NCI-H526 (cell line): ENCODE measurements at places on chromosomes 3 and 15.

GRCh38 chr3:154970797-154971196, 109.3 kb upstream of the MME start:
- no peak for DNase-seq

DNA sequence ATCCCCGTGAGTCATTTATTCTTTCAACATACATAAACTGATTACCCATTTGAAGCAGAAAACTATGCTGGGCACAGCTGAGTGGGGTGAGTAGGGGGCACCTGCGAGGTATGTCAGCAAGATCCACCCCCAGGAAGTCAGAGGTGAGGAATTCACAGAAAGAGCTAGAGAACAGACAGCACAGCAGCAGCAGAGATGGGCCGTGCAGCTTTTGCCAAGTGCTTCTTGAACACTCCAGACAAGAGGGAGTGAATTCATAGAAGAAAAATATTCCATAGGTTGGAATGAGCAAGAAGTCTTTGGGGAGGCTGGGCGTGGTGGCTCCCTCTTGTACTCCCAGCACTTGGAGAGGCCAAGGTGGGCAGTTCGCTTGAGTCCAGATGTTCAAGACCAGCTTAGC, 9.4 kb upstream of the ADCY5 start:
- DNase-seq = no peak

- DNase-seq = no peak
Measured at GRCh38 chr15:48719668-48720067, 74.2 kb upstream of the FBN1 start.

DNA sequence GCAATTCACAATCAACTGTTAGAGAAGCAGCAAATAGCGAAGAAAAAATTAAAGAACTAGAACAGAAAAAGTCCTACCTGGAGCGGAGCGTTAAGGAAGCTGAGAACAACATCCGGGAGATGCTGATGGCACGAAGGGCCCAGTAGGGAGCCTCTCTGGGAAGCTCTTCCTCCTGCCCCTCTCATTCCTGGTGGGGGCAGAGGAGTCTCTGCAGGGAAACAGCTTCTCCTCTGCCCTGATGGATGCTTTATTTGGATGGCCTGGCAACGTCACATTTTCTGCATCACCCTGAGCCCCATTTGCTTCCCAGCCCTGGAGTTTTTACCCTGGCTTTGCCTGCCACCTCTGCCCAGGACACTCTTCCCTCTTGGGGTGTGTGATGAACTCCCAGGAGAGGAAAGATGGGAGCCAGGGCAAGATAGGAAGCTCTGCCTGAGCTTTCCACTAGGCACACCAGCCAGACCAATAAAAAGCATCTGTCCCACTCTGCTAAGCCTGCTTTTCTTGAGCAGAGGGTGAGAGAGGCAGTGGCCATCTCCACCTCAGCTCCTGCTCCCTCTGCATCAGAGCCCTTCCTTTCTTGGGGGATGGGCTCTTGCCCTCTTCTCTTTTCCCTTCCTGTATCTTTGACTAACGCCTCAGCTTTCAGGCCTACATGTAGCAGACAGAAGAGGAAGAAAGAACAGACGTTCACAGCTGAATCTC, 39.4 kb downstream of the PPARG start:
- DNase-seq = no peak

- DNase-seq = no peak
Measured at GRCh38 chr15:83118291-83118827, 10.9 kb downstream of the TM6SF1 start.

DNA sequence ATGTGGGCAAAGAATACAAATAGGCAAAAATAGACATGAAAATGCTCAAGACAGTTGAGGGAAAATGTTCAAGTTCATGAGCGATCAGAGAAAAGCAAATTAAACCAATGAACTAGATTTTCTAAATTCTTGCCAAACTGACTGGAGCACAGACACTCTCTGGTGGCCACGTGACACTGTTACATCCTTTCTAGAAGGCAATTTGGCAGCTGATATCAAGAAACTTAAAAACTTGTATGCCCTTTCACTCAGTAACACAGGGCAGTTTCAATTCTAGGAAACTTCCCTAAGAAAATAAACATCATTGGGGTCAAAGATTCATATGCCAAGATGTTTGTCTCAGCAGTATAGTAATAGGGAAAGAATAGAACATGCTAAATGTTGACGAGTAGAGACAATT, 52.2 kb downstream of the ABHD5 start:
- no peak for DNase-seq

DNA sequence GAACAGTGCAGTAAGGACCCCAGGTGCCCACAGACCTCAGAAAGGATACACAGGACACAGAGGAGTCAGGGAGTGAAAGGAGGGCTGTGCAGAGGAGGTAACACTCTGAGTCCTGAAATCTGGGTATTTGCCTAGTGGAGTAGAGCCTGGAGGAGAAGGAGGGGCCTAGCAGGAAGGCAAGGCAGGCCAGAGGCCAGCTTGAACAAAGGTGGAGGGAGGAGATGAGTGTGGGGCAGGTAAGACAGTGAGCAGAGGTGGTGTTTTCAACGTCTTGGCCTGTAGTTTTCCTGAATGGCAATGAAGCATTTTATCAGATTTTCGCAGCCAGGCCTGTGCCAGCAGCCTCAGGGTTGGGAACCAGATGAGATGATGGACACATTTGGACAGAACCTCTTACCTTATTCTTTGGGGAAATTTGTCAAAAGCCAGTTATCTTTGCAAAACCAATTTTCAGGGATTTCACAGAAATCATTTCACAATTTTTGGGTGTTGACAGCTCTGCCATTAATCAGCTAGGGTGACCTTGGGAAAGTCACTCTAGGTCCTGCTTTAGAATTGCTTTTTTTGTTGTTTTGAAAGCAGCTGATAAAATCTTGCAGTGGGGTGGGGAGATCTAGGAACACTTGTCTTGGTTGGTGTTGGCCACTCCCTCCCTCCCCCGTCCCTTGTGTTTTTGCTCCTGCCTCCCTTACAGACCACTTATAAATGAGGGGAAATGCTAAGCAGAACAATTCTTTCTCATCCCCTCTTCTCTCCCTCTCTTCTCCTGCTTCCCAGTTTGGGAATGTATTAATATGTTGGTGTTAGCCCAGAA, 38.4 kb downstream of the SPSB4 start:
- DNase-seq = no peak

DNA sequence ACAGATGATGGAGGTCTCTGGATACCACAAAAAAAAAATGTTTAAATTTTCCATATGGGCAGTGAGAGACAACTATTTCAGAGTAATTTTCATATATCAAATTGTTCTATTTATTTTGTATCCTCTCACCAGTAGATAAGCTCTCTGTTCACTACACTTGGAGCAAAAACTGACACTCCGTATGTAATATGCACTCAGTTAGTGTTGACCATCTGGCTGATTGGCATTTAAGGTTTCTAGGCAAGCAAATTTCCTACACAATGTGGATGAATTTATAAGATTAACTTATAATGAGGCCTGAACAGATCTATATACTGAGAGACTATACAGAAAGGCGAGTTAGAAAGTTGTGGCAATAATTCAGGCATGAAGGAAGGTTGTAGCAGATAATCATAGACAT, 836.5 kb upstream of the SEMA6D start:
- no peak for DNase-seq

DNA sequence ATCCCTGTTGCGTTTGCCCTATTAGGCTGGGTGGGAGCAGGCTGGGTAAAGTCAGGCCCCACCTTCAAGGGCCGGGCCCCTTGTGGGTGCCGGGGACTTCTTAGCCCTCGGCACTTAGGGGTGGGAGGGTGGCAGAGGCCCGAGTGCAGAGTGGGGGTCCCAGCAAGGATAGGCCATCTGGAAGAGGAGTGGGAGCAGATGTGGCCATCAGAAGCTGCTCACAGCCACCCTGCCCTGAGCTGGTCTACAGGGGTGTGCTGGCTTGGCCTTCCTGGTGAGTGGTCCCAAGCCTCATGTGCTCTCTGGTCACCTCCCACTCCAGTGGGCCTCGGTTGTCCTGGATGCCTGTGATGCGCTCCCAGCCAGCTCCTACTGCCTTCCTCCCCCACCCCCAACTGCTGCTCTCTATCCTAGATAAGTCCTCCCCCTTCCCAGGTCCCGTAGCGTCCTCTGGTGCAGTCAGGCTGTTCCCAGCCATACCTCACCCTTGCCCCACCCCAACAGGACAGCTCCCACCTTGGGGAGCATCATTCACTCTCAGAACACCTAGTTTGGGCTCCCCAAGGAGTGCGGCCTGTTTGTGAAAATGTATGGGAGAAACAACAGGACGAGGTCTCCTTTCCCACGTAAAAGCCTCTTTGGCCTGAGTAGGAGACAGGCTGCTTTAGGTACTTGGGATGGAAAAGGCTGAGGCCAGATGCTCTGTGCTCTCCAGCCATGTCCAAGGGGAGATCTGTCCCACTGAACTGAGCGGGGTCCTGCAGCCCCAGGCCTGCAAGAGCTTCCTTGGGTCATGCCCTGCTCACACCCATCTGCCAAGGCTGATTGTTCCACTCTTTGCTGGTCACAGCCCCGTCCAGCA, 24.9 kb upstream of the PLXNA1 start:
- no peak for DNase-seq

- no peak for DNase-seq
Measured at GRCh38 chr15:78712797-78713515, 71.9 kb upstream of the CHRNB4 start.

DNA sequence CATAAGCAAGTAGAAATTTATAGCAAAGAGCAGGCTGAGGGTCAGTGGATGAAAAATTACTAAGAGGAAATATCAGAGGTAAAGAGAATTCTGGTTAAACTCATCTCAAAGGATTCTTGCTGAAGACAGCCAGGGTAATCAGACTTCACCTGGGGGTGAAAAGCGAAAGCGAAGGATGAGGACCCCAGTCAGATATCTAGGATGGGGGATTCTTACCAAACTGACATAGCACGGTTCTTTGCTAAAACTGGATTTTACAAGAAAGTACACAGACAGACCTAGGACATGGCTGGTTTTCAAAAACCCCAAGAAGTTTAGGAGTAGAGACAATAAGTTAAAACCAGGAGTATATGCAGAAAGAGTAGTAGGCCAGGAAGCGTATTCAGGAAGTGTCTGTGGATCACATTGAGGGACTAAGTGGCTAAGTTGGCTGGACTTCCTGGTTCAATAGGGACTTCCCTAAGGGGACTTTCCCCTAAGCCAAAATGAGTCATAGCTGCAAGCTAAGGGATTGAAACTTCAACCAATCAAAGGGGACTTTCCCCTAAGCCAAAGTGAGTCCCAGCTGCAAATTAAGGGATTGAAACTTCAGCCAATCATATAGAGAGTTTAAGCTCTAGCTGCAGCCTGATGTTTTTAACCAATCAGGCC, 2.4 kb upstream of the CFAP91 start:
- no peak for DNase-seq

DNA sequence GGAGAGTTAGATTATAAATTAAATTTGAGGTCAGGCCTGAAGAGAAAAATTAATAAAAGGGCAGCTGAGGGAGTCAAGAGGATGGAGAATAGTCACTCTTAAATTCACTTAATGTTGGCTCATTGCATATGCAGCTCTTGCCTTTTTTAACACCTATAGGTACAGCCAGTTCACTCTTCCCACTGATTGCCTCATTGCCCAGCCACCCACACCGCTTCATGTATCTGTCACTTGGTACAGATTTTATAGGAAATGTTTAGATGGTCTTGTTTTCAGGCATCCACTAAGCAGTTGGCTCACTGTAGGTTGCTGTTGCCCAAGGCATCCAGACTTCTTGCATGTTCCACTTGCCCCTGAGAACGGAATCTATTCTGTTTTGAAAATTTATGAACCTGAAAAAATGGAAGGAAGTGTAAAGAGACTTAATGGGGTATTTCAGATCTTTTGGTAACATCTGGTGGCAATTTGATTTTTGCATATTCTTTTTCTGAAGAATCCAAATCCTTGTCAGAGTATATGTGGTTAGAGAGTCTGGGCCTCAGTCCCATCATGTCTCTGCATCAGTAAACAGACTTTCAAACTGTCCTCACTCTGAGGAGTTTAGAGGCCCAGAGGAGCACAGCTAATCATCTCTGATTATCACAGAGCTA, 151.9 kb downstream of the RBPMS2 start:
- DNase-seq = no peak

- no peak for DNase-seq
Measured at GRCh38 chr3:105762749-105763658, 105.8 kb downstream of the CBLB start.

- no peak for DNase-seq
Measured at GRCh38 chr15:99433026-99433756, 132.6 kb upstream of the MEF2A start.

DNA sequence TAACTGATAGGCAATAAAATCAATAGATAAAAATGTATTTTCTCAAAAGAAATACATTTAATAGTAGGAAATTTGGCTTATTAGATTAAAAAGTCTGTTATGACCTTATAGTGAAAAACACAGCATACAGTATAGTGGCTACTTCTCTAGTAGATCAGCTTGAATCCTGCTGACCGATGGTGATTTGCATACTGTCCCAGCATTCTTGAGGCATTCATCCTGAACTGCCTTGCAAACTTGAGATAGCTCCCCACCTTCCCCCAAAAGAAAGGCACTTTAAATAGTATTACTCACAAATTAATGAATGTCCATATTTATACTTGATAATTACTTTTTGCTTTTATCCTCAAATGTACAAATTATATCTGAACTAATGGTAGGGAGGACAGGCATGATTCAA, 6.7 kb downstream of the CHMP2B start:
- peak; percentile 46 for DNase-seq

GRCh38 chr3:188469228-188469885, 315.4 kb downstream of the LPP start:
- DNase-seq = no peak

- DNase-seq = no peak
Measured at GRCh38 chr15:33380406-33380805, 69.6 kb downstream of the RYR3 start.

DNA sequence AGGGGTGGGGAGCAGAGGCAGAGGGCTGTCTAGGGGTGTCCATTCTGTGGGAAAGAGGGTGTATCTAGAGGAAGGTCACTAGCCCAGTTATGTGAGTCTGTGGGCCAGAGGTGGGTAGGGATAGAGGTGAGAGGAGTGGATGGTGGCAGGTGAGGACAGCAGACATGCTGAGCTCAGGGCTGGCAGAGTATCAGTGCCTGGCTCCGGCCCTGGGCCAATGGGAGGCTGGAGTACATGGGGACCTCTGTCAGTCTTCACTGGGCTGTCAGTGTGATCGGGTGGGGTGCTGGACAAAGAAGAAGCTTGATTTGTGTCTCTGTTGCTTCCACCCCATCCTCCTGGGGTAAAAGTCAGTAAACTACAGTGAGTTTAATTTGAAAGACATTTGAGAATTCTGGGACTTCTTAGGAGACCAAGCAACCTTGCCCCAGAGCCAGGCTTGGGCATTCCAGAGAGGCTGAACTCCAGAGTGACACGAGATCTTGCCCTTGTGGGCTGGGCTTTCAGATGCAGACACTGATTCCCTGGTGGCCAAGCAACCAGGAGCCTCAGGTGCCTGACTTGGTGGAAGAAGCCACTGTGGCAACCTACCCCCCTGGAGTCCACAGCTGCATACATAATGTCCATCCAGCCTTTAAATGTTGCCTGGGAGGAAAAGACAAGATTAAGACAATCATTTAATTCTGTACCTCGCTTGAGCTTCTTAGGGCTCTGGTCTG, 60.7 kb downstream of the EXOG start:
- DNase-seq = no peak
